Prostate gland (tissue), 2 donors: ENCODE measurements at places on chromosomes 16 and 17. TPM values are rescaled to one million over a fixed set of nuclear protein-coding genes. Genes with fewer than 3 reads are reported as not detected.
A peak's percentile ranks its signal among the peaks of the same experiment; 100 is the strongest.

The HS3ST2 gene
- 2.8 TPM for total RNA-seq

DNA sequence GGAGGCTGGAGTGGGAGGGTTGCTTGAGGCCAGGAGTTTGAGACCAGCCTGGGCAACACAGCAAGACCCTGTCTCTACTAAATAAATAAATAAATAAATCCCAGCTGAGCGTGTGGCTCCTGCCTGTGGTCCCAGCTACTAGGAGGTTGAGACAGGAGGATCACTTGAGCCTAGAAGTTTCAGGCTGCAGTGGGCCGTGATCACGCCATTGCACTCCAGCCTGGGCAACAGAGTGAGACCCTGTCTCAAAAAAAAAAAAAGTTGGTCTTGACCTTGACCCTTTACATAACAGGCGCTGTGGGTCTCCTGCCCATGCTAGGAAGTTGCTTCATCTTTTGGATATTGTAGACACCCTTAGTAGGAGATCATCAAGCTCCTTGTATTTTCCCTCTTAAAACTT lies 11.4 kb downstream of the ACSF2 start:
- no peak for DNase-seq

The MVP gene
- 247 TPM for total RNA-seq

The ITGAE gene
- total RNA-seq, result 16.2 TPM

The SLC38A8 gene
- total RNA-seq, result not detected

DNA sequence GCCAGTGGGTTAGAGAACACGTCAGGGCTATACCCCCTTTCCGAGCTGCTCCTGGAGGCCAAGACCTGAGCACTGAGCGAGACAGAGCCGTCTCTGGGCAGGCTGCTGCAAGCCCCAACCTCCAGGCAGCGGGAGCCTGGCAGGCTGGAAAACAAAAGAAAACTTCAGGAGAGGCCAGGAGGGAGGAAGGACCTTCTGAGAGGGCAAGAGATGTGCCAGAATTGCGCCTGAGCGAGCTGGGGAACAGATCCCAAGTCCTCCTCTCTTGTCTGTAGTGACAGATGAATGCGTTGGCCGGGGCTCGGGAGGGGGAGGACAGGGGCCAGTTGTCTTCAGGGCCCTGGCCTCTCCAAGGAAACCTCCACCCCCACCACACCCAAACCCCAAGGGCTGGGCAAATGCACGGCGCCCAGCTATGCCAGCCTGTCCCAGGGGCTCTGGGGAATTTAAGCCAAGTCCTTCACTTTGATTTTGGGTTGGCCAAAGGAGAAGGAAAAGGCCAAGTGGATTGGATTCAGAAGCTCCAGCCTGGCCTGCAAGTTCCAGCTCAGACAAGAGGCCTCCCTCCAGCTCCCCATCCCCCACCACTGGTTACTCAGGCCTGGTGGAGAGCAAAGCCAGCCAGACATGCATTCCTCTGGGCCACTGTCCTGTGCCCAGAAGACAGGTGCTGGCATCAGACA lies 18.1 kb downstream of the SDK2 start:
- peak; percentile 72 for DNase-seq

GRCh38 chr16:74951206-74951605 lies 33.7 kb downstream of the WDR59 start:
- DNase-seq, result no peak

- peak; percentile 43 for DNase-seq
Observed at GRCh38 chr17:41322094-41322902, 6.8 kb upstream of the KRTAP17-1 start.

DNA sequence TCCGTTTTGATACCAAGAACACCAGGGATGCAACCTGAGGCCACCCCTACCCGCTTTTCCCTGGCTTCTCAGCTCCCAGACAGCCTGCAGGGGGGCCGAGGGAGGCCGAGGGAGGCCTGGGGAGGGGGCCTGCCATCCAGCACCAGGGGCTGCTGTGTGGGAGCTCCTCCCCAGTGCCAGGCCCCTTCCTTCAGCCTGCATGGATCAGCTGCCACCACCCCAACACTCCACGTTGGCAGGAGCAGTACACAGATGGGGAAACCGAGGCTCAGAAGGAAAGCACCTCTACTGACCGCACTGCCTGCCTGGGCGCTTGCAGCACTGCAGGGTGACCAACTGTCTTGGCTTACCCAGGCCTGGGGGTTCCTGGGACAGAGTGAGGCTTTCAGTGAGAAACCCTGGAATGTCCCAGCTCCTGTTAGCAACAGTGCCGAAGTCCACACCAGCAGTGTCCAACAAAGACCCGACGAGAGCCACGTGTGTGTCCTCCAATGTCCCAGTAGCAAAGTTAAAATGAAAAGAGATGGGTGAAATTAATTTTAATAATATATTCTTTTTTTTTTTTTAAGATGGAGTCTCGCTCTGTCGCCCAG lies 5.3 kb upstream of the OSGIN1 start:
- DNase-seq, result no peak

The CDC27 gene
- 32.2 TPM for total RNA-seq
